Eye (tissue), 1 donor: ENCODE measurements at places on chromosomes 12 and 14.

DNA sequence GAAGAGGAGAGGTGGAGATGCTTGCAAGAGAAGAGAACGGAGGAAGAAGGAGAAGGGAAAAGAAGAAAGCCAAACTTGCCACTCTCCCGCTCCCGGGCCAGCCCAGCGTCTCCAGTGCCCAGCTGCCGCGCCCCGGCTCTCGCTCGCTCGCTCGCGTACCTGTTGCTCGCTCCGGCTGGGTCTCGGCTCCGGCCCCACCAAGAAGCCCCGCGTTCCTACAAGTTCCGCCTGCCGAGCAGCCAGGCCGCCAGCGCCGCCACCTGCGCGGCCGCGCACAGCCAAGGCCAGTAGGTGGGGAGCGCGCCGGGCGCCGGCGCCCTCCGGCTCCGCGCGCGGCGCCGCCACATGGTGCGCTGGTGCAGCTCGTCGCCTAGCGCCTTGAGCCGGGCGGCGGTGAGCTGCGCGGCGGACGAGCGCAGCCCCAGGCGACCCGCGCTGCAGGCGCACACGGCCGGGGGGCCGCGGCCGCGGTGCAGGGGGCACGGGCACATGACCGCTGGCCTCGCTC, 370 bp downstream of the HRK start:
- peak; percentile 72 for DNase-seq

DNA sequence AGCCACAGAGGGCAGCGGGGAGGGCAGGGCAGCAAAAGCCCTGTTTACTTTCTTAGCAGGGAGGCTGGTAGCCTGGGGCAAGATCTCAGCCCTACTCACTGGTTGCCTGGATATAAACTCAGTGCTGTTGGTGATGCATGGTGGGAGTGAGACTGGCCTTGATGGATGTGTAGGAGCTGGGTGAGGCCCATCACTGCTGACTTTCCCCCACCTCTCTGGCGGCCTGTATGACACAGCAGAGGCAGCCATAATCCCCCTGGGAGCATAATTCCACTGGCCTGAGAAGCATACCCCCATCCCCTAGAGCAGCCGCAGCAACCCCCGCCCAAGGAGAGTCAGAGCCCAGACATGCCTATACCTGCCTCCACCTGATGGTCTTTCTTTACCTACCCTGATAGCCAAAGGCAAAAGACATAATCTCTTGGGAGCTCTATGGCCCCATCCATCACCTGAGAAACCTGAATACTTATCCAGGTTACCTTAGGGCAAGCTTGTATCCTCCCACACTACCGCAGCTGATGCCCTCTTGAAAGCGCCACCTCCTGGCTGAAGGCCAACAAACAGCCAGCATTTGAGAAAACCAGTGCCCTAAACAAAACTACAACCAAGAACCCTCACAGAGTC, 59.3 kb downstream of the DNAI7 start:
- DNase-seq: no peak

DNA sequence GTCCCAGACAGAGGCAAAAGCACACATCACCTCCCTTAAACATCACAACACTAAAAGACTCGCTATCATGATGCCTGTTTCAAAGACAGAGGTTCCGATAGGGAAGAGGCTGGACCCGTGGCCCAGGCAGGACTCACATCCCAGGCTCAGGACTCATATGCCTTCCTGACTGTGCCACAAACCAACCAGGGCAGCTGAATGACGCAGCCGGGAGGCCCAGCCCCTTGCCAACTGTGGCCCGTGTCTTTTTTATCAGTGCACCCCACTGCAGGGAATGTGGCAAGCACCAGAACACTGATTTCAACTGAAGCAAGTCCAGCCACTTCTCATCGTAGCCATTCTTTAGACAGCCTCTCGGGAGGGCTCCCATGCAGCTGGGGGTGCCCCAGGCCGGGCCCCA, 132.3 kb downstream of the KSR2 start:
- DNase-seq: no peak

DNA sequence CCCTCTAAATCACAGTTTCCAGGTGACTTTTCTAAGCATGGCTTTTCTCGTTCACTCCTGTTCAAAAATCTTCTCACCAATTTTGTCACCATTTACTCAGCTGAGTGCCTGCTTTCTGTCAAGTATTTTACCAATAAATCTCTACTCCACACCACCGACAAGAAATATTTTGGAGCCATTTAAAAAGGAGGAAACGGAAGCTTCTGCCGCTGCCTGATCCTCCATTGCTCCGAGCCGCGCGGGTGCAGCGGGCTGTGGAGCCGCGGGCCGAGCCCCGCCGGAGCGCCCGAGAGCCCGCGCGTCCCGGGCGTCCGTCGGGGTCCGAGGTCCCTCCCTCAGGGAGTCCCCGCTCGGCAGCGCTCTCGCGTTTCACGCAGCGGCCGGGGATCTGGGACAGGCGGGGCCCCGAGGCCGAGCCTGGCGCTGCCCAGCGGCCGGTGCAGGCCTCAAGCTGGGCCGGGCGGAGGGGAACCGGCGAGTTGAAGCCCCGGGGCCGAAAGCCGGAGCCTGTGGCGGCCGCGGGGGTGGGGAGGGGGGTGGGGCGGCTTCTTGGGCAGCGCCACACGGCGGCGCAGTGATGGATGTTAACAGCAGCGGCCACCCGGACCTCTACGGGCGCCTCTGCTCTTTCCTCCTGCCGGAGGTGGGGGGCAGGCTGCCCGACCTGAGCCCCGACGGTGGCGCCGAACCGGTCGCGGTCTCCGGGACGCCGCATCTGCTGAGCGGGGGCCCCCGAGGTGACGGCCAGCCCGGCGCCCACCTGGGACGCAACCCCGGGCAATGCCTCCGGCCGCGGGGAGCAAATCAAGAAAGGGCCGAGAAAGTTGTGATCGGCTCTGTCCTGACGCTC, 1.1 kb upstream of the HEBP1 start:
- DNase-seq: peak; percentile 85

GRCh38 chr14:105398044-105398725, at the start of gene TEX22:
TSS of gene TEX22 (plus strand) at chr14:105398538. CDS start at chr14:105399341, 803 bp downstream.
- DNase-seq: peak; percentile 96

GRCh38 chr12:117100251-117100650, 1.0 kb upstream of the TESC start:
- no peak for DNase-seq

- no peak for DNase-seq
Observed at GRCh38 chr12:28079539-28079938, 107.0 kb upstream of the PTHLH start.

DNA sequence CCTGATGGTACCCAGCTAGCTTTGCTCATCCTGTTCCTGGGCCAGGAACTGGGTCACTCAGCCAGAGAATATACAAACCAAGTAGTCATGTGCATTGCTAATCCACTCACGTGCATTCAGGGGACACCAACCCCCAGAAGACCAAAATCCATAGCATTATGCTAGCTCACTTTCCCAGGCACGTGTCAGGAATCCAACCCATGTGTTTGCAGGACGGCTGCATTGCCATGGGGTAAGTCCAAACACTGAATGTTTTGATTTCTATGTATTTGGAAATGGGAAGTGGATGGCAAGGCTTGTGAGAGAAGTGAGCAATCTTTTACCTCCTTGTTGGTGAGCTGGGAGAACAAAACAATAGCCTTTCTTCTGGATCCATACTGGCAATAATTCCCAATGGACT, 87.1 kb upstream of the FOXN3 start:
- DNase-seq: peak; percentile 30

- no peak for DNase-seq
Observed at GRCh38 chr14:75077794-75078193, 8.4 kb downstream of the ZC2HC1C start.
